Stimulated activated CD8-positive, alpha-beta memory T cell treated with anti-CD3 and anti-CD28 coated beads, Interleukin-12 subunit alpha, Interleukin-12 subunit beta, amount 100 ng/mL, for 1 hour (primary cell): ENCODE measurements at places on chromosomes 12 and 14.

GRCh38 chr12:116939734-116940133 lies 29.0 kb downstream of the FBXW8 start:
- DNase-seq, result no peak

DNA sequence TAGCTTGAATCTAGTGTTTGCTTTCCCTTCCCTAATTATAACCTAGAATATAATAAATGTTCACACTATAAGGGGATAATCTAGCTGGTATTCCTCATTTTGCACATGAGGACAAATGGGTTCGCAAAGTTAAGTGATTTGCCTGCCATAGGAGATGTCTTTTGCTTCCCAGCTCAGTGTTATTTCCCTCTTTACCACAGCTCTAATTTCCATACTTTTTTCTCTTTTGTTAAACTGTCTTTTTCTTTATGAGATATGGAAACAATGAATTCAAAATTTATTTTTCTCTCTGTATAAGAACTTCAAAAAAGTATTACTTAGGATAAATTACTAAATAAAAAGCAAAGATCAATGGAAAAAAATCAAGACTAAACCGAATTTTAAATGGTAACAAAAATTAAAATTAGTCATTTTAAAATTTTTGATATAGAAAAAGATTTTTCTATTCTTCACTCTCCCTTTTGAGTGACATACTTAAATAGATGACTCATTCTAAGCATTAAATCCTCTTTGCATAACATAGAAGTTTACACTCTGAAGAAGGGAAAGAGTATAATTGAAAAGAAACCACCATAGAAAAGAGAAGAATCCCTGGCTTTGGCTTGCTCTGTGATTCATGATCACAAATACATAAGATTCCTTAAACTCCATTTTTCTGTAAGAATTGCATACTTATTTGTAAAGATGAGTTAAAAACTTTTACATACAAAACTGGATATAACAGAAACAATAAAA lies 97.3 kb downstream of the INSM2 start:
- no peak for DNase-seq

GRCh38 chr12:122399592-122400373 lies 22.7 kb downstream of the CLIP1 start:
- peak; percentile 29 for DNase-seq

DNA sequence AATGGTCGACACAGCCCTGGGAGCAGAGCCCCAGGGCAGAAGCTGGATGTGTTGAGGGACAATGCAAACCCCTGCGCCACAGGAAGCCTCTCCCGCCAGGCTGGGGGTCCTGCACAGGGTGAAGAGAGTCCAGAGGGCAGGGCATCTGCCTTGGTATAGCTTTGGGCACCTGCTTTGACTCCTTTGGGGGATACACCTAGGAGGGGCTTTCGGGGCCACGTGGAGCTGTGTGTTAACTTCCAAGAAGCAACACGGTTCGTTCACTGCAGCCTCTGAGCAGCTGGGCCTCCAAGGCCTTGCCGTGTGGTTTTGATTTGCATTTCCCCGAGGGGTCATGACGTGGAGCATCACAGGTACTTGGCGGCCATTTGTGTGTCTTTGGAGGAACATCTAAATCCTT lies 5.8 kb upstream of the PUS1 start:
- no peak for DNase-seq

- no peak for DNase-seq
Measured at GRCh38 chr14:75752907-75753594, 92.0 kb downstream of the TTLL5 start.

GRCh38 chr14:27013678-27014077 lies 415.8 kb upstream of the NOVA1 start:
- DNase-seq, result no peak

DNA sequence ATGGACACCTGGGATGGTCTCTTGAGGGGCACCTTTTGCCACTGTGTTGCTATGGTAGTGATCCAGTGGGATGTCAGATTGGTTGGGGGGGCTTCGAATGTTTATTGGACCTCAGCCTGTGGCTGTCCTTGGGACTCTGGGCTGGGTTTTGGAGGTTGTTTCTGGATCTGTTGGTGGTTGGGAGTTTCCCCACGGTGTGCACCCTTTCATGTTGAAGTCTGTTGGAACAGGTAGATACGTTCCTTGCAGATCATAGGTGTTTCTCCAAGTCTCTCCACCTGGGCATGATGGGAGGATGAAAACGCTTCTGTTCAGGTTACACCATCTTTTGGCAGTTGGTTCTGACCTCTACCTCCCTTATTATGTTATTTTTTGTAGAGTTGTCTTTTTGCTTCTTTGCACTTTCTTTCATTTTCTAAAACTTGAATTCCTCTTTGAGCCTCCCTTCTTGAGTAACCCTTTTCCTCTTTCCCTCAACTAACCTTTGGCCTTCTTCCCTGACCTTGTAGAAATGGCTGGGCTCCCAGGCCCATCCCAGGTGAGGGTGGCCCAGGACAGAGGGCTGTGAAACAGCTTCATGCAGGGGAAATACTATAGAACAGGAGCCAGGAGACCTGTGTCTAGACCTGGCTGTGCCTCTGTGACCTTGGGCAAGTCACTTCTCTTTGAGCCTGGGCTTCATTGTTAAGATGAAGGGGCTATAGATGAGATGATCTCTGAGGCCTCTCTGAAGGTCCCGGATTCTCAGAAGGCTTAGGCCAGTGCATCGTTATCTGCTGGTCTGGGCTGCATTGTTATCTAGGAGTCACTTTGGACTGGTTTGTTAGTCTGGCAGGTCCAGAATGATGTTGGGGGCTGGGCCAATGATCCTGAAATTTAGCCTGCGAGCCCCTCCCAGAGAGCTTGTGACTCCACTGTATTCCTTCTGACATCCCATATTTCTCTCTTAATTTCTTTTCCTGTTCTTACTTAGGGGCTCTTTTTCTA lies 2.0 kb downstream of the ATN1 start:
- DNase-seq, result no peak

GRCh38 chr12:82359115-82359478 lies 768 bp downstream of the METTL25 start:
- no peak for DNase-seq

GRCh38 chr12:54140588-54141388 lies 48.0 kb downstream of the SMUG1 start:
- no peak for DNase-seq

GRCh38 chr14:61471297-61472005 lies 150.1 kb downstream of the PRKCH start:
- DNase-seq, result no peak

DNA sequence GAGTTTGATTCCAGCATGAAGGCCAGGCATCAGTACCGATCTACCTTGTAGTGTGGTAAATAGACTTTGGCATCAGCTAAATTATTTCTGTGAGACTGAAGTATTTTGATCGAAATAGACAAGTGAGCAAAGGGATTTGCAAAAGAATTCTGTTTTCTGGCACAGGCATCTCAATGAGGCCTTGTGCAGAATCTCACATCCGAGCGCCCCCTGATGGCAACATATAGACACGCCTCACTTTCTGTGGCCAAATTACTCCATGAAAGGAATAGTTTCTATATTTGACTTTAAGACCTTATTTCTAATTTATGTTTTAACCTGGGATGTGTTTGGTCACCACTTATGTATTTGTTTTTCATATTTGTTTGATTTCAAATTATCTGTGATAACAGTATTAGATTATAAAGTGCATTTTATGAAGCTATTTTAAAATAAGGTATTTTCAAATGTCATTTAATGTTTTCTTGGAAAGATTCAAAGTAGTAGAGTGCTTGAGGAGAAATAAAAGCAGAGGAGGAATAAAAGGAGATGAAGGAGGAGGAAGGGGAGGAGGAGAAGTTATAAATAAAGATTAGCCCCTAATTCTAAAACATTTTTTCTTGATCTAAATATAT lies 731.9 kb downstream of the NRXN3 start:
- DNase-seq, result no peak

- no peak for DNase-seq
Measured at GRCh38 chr12:89386138-89386537, 33.8 kb upstream of the DUSP6 start.

GRCh38 chr12:66746489-66747201 lies 67.8 kb upstream of the GRIP1 start:
- no peak for DNase-seq

DNA sequence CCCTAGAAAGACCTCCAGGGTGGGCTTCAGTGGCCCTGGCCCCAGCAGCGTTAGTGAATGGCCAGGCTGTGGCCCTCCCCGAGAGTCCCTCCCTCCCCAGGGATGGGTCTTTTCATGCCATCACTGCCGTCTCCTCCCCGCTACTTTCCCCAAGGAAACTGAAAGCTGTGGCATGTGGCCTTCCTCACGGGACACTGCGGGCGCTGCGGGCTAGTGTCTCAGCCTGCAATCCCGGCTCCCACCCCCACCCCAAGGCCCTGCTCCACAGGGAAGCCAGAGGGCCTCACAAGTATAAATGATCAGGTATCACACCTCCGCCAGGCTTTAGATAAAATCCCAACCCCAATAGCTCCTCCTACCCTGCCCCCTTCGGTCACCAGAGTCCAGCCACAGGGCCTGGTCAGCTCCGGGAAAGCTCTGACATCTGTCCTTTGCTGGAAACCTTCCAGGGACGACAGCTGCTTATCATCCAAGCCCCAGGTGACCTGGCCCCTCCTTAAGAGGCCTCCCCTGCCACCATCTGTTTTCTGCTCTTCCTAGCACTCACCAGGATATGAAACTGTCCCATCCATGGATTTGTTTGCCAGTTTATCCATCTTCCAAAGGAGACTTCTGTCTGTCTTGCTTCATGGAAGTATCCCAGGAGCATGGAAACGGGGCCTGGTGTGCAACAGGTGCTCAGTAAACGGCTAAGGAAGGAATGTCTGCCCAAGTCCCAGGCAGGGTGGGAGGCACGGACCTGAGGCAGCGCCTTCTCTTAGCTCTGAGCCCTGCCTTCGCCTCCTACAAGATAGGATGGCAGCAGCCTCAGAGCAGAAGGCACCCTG lies 31.6 kb downstream of the CCDC85C start:
- DNase-seq, result no peak

DNA sequence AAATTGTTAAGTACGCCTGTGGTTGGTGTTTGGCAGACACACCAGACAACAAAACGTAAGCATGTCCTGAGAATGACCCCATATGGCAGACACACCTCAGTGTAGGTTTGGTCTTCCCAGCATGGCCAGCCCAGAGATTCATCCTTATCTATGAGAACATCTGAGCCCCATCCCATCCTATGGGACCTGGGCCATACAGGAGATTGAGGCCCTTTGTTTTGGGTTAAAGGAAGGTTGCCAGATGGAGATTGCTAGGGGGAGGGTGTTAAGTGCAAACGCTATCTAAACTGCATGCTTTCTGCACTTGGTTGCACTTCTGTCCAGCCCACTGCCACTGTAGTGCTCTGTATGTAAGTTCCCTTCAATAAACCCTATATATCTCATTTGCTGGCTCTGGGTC lies 4.1 kb upstream of the PCNX4 start:
- DNase-seq, result no peak

DNA sequence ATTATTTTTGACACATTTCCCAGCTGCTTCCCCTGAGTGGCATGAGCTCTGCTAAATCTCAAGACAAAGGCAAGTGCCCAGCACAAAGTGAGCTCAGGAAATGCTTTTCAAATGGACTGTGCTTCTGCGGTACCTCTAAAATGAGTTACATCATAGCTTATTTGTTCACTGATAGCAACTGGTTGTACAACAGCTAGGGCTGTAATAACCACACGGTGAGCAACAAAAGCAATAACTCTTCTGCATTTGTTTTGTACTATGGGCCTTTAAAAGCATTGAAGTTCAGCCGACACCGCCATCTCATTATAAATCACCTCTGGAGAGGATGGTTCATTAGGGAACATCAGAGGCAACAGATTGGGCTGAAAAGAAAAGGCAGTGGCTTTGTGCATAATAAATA lies 475.0 kb downstream of the GLT1D1 start:
- DNase-seq, result no peak

DNA sequence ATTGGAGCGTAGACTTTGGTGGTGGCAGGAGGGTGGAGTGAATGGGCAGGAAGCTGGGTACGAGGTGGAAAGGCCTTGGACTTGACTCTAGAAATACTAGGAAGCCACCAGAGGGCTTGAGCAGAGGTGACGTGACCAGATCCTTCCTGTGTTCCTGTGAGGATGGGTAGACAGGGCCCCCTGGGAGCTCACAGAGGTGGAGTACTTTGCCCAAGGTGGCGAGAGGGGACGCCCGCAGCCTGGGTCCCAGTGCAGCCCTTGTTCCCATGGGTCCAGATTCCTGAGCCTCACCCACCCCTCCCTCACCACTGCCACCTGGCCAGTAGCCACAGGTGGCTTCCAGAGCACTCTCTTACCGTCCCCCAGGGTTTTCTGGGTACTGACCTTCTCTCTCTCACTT lies 89.8 kb downstream of the KIF26A start:
- DNase-seq, result no peak

DNA sequence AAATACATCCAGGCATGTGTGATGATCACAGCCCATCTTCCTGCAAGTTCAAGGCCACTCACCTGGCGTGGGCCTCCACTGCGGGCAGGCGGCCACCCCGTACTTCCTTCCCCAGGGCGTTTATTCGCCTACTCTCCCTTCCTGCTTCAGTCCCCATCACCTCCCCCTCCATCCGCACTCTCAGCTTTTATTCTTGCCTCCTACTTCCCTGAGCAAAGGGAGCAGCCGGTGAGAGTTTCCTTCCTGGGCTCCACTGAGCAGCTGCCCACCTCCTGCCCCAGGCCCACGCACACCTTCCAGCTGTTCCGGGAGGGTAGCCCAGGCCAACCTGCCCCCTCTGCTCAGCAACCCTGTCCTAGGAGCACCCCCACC lies 4.1 kb downstream of the CYP46A1 start:
- no peak for DNase-seq

GRCh38 chr12:109625131-109625559 lies 51.6 kb downstream of the MVK start:
- no peak for DNase-seq

DNA sequence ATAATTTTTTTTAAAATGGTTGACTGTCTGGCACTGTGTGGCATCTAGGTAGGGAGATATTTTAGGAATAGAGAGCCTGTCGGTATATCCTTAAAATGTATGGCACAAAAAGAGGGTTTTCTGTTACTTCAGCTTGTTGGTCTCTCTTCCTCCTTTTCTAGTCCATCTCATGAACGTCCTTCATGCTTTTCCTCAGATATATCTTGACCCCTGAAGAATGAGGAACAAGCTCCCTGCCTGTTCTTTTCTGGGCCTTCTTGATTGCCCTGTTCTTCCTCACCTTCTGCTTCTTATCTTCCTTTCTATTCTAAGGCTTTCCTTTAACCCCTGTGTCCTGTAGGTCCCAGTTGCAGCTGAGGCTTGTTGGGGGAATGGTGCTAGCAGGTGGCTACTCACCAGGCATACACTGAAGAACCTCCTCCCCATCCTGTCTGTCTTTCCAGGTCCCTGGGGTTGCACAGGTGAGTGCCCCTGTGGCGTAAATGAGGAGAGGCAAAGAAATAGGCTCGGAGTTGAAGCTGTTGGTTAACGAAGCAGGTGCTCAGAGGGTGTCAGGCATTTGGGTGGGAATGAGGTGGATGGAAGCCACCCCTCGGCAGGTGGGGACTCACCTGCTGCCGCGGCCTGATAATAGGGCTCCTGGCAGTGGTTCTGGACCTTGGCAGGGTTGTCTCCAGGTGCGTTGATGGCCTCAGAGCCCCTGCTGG lies 7.2 kb upstream of the C1R start:
- no peak for DNase-seq

GRCh38 chr14:73796893-73797542 lies 54.6 kb upstream of the PTGR2 start:
- no peak for DNase-seq

GRCh38 chr12:2190085-2190484 lies 137.3 kb downstream of the CACNA1C start:
- no peak for DNase-seq

- DNase-seq, result no peak
Measured at GRCh38 chr14:98612434-98613200, 659.4 kb downstream of the BCL11B start.
